Naive thymus-derived CD4-positive, alpha-beta T cell (primary cell): ENCODE measurements at places on chromosomes 3 and 15. TPM values are rescaled to one million over a fixed set of nuclear protein-coding genes. Genes with fewer than 3 reads are reported as not detected.

The GXYLT2 gene
- total RNA-seq, result not detected

The ACTRT3 gene
- not detected for total RNA-seq

The CHDH gene
- total RNA-seq, result 0.40 TPM

The MESP2 gene
- not detected for total RNA-seq

The ISLR2 gene
- total RNA-seq, result not detected

The ZNF860 gene
- 0.15 TPM in 2 replicates for total RNA-seq

The VEPH1 gene
- total RNA-seq, result not detected

The ABCC5 gene
- total RNA-seq, result 24.7 TPM

- H3K27ac ChIP-seq, result no peak overlapping the region
- H3K4me1 ChIP-seq, result no peaks in the 10 kb centered on the region
- no peak overlapping the region for H3K4me3 ChIP-seq
- no peaks in the 10 kb centered on the region for H3K27me3 ChIP-seq
Observed at GRCh38 chr3:47414666-47415587, 34.1 kb downstream of the PTPN23 start.

DNA sequence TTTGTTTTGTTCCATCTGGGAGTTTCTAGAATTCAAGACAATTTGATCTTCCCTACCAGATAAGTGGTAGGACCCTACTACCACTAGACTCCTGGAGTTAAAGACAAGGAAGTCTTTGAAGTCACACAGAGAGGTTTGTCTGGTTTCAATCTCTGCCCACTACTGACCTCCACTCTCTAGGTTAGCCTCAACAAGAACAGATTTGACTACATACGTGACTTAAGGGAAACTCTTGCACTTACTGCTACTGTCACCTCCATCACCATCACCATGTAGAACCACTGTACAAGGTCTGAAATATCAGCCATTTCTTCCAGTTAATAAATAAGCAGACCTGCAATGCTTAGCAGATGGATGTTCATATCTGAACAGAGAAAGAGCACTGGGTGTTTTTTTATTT lies 148.3 kb upstream of the ARHGEF26 start:
- H3K4me3 ChIP-seq, result no peak overlapping the region
- H3K27ac ChIP-seq, result no peak overlapping the region
- H3K4me1 ChIP-seq, result no peaks in the 10 kb centered on the region
- H3K27me3 ChIP-seq, result peaks cover 3% of the 10 kb centered on the region
- H3K36me3 ChIP-seq, result no peaks in the 10 kb centered on the region
- no peak for DNase-seq

GRCh38 chr3:138366006-138366759 lies 17.8 kb downstream of the MRAS start:
- H3K27me3 ChIP-seq, result no peaks in the 10 kb centered on the region
- H3K27ac ChIP-seq, result no peak overlapping the region
- H3K4me1 ChIP-seq, result no peaks in the 10 kb centered on the region

GRCh38 chr3:49717959-49718857 lies 1.3 kb downstream of the AMIGO3 start:
- H3K36me3 ChIP-seq, result peaks cover 29% of the 10 kb centered on the region
- H3K27ac ChIP-seq, result no peak overlapping the region
- peaks cover 13% of the 10 kb centered on the region for H3K4me1 ChIP-seq
- DNase-seq, result no peak

DNA sequence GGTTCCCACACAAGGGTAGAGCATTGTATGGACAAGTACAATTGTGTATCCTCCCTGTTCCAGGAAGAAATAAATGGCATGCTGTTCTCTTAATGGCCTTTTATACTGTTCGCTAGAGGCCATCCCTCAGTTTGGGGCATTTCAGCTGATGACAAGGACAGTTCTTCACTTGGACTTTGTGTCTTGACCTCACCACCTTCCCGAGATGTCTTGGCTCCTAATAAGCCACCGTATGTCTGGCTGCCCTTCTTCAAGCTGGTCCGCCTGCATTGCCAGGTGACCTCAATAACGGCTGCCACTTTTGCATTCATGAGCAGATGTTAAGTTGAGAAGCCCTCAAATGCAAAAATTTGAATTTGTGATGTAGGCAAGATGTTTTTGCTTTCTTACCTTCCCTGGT lies 24.1 kb downstream of the ZBTB38 start:
- no peaks in the 10 kb centered on the region for H3K27me3 ChIP-seq
- no peaks in the 10 kb centered on the region for H3K36me3 ChIP-seq
- H3K27ac ChIP-seq, result no peak overlapping the region
- no peak for DNase-seq
- H3K4me1 ChIP-seq, result no peaks in the 10 kb centered on the region

- no peak for DNase-seq
- H3K4me1 ChIP-seq, result no peaks in the 10 kb centered on the region
- H3K4me3 ChIP-seq, result no peak overlapping the region
Observed at GRCh38 chr3:69251078-69251805, 128.8 kb upstream of the LMOD3 start.

GRCh38 chr3:4735243-4735642 lies 242.1 kb downstream of the ITPR1 start:
- DNase-seq, result no peak
- H3K4me1 ChIP-seq, result peaks cover 28% of the 10 kb centered on the region
- H3K27ac ChIP-seq, result no peak overlapping the region
- H3K27me3 ChIP-seq, result no peaks in the 10 kb centered on the region
- H3K36me3 ChIP-seq, result no peaks in the 10 kb centered on the region
- H3K4me3 ChIP-seq, result no peak overlapping the region

DNA sequence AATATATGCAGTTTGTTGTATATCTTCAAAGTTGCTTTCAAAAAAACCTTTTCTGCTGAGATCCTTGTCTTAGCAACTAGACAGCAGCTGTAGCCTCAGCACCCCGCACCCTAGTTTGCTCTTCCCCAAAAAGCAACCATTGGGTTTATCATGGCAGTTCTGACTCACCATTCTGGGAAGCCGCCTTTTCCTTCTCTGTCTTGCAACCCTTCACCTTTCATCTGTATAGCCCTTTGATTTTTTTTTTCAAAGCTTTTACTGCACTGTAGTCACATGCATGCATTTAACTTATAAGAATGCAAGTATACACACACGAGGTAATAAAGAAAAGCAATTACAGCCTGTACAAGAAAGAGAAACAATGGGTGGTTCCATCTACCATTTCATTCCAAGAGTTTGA lies 65.1 kb upstream of the THBS1 start:
- no peaks in the 10 kb centered on the region for H3K27me3 ChIP-seq
- H3K4me3 ChIP-seq, result no peak overlapping the region
- H3K4me1 ChIP-seq, result no peaks in the 10 kb centered on the region

DNA sequence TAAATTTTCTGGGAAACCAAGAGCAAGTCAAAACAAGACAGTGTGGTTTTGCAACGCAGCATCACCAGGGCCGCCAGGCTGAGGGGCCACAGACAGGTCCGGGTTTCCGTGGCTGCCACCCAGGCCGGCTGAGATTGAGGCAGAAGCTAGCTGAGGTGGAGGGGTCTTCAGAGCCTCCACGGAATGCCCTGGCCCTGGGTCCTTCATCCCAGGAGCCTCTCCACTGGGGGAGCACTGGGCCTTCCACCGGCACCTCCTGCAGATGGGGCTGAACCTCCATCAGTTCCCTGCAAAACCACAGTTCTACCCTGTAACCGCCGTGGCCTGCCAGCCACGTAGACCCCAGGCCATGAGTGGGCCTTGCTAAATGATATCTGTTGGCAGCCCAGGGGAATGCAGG lies 152.7 kb downstream of the CHSY1 start:
- no peak for DNase-seq
- H3K4me1 ChIP-seq, result no peaks in the 10 kb centered on the region
- H3K4me3 ChIP-seq, result no peak overlapping the region
- H3K36me3 ChIP-seq, result no peaks in the 10 kb centered on the region

DNA sequence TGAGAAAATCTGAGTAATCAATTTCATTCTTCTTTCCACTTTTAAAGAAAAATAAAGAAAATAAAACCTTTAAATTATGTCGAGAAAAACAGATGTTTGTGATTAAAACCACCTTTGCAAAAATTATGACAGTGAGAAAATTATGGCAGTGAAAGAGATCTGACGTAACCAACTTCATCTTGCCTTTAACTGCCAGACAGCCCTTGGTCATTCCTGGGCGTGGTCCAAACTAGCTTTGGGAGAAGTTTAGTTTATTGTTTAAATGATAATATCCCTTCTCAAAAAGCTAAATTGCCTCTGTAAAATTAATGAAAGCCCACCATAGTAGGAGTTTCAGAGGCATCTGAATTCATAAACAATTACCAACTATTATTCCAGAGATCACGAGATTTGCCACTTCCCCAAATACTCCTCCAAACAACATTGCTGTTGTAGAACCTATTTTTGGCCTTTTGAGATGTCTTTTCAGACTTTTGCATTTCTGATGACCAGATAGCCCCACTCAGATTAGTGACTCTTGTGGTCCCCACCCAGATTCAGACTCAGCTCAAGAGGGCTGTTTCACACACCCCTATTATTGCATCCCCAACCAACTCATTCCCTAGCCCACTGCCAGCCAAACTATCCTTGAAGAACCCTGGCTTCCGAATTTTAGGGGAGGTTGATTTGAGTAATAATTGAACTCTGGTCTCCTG lies 664.4 kb upstream of the CBLB start:
- H3K27ac ChIP-seq, result no peak overlapping the region
- no peaks in the 10 kb centered on the region for H3K27me3 ChIP-seq
- H3K4me1 ChIP-seq, result peaks cover 4% of the 10 kb centered on the region

DNA sequence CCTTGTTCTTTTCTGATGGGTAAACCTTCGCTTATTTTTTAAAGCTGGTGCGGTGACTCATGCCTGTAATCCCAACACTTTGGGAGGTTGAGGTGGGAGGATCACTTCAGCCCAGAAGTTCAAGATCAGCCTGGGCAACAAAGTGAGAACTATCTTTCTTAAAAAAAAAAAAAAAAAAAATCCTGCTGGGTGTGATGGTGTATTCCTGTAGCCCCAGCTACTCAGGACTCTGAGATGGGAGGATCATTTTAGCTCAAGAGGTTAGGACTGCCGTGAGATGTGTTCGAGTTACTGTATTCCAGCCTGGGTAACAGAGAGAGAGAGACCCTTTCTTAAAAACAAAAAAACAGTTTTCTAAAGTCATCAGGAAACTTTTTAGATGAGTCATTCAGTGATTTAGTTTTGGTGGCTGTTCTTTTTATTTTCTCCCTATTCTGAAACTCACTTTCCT lies 37.7 kb downstream of the SLMAP start:
- no peaks in the 10 kb centered on the region for H3K4me1 ChIP-seq
- no peak overlapping the region for H3K27ac ChIP-seq
- H3K36me3 ChIP-seq, result no peaks in the 10 kb centered on the region
- no peaks in the 10 kb centered on the region for H3K27me3 ChIP-seq

GRCh38 chr3:189049458-189050236 lies 122.1 kb upstream of the TPRG1 start:
- no peak for DNase-seq
- no peak overlapping the region for H3K4me3 ChIP-seq
- no peaks in the 10 kb centered on the region for H3K27me3 ChIP-seq

GRCh38 chr3:119657887-119658702 lies 2.3 kb downstream of the POPDC2 start:
- H3K27me3 ChIP-seq, result no peaks in the 10 kb centered on the region
- H3K4me1 ChIP-seq, result no peaks in the 10 kb centered on the region
- DNase-seq, result no peak
- no peaks in the 10 kb centered on the region for H3K36me3 ChIP-seq
- no peak overlapping the region for H3K27ac ChIP-seq
- no peak overlapping the region for H3K4me3 ChIP-seq

DNA sequence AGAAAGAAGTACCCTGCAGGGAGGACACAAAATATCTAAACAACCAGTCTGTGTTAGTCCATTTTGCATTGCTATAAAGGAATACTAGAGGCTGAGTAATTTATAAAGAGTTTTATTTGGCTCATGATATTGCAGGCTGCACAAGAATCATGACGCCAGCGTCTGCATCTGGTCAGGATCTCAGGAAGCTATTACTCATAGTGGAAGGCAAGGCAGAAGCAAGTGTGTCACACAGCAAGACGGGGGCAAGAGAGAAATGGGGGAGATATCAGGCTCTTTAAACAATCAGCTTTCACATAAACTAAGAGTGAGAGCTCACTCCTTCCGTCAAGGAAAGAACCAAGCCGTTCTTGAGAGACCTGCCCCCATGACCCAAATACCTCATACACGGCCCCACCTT lies 614.8 kb downstream of the ZIC1 start:
- no peaks in the 10 kb centered on the region for H3K4me1 ChIP-seq
- H3K27me3 ChIP-seq, result no peaks in the 10 kb centered on the region
- no peak for DNase-seq
- no peaks in the 10 kb centered on the region for H3K36me3 ChIP-seq
- no peak overlapping the region for H3K27ac ChIP-seq

DNA sequence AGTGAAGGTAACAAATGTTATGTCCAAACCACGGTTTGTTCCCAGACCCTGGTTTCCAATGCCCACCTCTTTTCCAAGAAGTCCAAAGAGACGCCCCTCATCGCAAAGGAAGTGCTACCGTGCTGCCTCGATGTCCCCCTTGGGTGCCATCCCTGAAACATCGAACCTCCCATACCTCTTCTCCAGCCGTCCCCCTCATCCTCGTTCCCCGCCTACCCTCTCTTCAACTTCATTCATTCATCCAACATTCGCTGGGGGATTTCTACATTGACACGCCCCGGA lies 467 bp downstream of the TIPIN start:
- H3K27me3 ChIP-seq, result no peaks in the 10 kb centered on the region
- DNase-seq, result no peak
- H3K27ac ChIP-seq, result peak overlapping the region; percentile 82
- H3K36me3 ChIP-seq, result no peaks in the 10 kb centered on the region
- H3K4me1 ChIP-seq, result peaks cover 6% of the 10 kb centered on the region

- no peak overlapping the region for H3K4me3 ChIP-seq
- no peaks in the 10 kb centered on the region for H3K27me3 ChIP-seq
- H3K36me3 ChIP-seq, result no peaks in the 10 kb centered on the region
- DNase-seq, result no peak
Observed at GRCh38 chr3:184750349-184751083, 38.7 kb upstream of the MAGEF1 start.

DNA sequence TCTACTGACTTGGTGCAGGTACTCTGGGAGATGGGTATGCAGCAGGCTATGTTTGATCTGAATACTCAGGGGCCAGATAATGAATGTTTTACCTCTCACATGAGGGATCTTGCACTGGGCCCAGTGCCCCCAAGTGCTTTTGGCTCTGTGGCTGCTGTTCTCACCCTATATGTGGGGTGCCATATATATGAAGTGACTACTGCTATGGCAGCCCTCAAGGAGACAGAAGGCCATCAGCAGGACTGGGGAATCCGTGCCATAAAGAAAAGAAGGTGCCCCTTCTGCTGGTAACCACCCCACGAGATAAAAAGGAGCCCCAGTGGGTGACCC lies 302.1 kb downstream of the ZPLD1 start:
- no peaks in the 10 kb centered on the region for H3K36me3 ChIP-seq
- H3K4me1 ChIP-seq, result no peaks in the 10 kb centered on the region
- DNase-seq, result no peak
- no peak overlapping the region for H3K27ac ChIP-seq
- H3K4me3 ChIP-seq, result no peak overlapping the region

DNA sequence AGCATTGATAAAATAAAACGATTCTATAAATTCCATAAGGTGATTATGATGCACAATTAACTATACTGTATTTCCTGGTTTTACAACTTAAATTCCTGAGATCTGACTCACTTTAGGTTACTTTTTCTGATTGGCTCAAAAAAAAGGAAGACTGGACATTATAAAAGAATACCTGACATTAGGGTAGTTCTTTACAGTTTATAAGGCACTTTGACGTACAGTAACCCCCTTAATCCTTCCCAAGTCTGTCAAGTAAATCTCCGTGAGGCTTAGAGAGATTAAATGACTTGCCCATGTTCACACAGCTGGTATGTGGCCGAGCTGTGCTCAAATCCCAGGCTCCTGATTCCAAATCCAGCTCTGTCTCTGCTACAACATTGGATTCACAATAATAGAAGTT lies 1.0 kb upstream of the SLTM start:
- peak overlapping the region; percentile 93 for H3K27ac ChIP-seq
- H3K36me3 ChIP-seq, result no peaks in the 10 kb centered on the region
- H3K4me1 ChIP-seq, result peaks cover 19% of the 10 kb centered on the region
- H3K4me3 ChIP-seq, result peak overlapping the region; percentile 91
- H3K27me3 ChIP-seq, result no peaks in the 10 kb centered on the region
